ENCODE measurements at places on chromosomes 16 and 17. TPM values are rescaled to one million over a fixed set of nuclear protein-coding genes. Genes with fewer than 3 reads are reported as not detected.

GRCh38 chr16:51559901-51560300, 408.8 kb upstream of the SALL1 start:
- no peak for DNase-seq

GRCh38 chr17:45298546-45299285, 18.1 kb downstream of the MAP3K14 start:
- no peak for DNase-seq

GRCh38 chr17:80447790-80448189, 28.6 kb downstream of the NPTX1 start:
- DNase-seq: no peak

DNA sequence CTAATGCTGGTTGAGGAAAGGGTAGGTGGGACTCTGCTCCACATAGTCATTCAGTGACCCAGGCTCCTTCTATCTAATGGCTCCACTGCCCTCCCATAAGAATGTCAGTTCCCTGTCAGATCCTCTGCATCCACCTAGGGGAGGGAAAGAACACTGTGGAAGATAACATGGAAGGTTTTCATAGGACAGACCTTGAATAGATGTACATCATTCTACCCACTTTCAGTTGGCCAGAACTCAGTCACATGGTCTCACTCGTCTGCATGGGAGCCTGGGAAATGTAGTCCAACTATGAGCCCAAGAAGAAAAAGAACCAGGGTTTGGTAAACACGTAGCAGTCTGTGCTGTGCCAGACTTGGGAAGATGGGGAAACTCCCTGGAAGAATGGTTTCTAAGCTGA, 27.1 kb upstream of the SCNN1B start:
- DNase-seq: no peak

DNA sequence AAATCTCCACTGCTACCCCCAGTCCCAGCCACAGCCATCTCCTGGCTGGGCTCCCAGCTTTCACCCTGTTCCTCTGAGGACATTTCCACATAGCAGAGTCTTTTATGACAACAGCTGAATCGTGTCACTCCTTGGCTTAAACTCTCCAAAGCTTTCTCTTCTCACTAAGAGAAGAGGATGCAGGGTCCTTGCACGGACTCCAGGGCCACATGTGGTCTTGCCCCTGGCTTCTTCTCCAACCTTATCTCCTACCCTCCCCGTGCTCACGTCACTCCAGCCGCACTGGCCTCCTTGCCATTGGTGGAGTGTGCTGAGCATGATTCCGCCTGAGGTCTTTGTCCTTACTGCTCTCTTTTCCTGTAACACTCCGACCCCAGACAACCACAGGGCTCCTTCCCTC, 39.9 kb upstream of the CCDC182 start:
- no peak for DNase-seq

- DNase-seq: no peak
These were observed 9.5 kb upstream of the OSGIN1 start for GRCh38 chr16:83943516-83944050.

Gene HSPB9
- not detected for total RNA-seq

- peak; percentile 71 for DNase-seq
These were observed 13.8 kb upstream of the BCAR1 start for GRCh38 chr16:75264999-75265910.

Gene HOXB7
- total RNA-seq: 8.1 TPM

Gene MYH2
- not detected for total RNA-seq
